ENCODE measurements at places on chromosomes 12 and 14.

GRCh38 chr14:56131004-56131864 is 13.0 kb downstream of the PELI2 start:
- DNase-seq, result no peak

DNA sequence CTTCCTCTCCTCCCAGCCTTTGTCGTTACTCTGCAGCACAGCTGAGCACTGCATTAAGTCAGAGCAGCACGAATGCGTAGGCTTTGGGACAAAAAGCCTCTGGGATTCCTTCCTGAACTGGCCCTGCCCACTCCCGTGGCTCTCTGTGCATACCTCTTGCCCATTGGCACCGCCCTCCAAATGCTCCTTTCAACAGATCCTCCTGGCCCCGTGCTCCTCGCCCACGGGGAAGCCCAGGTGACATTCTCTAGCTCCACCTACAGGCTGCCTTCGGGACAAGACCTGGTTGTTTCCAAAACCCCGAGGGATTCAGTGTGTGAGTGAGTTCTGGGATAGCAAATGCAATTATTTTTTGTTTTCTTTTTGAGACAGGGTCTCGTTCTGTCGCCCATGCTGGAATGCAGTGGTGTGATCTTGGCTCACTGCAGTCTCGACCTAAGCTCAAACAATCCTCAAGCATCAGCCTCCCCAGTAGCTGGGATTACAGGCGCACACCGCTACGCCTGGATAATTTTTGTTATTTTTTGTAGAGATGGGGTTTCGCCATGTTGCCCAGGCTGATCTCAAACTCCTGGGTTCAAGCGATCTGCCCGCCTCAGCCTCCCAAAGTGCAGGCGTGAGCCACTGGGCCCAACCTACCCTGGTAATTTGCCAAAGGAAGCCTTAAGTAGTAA is 17.9 kb upstream of the TDRD9 start:
- peak; percentile 66 for DNase-seq

DNA sequence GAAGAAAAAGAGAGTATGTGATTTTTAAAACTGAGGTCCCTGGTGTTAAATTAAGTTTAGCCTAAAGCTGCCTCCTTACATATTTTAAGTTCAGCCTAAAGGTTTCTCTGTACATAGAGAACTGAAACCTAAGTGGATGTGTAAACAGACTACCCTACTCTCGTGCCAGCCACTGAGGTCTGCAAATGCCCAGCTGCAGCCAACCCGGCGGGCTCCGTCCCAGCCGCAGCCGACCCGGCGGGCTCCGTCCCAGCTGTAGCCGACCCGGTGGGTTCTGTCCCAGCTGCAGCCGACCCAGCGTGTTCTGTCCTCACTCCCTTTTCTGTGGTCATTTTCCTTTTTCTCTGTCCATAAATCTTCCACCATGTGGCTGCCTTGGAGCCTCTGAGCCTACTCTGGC is 97.2 kb upstream of the SFSWAP start:
- DNase-seq, result no peak

DNA sequence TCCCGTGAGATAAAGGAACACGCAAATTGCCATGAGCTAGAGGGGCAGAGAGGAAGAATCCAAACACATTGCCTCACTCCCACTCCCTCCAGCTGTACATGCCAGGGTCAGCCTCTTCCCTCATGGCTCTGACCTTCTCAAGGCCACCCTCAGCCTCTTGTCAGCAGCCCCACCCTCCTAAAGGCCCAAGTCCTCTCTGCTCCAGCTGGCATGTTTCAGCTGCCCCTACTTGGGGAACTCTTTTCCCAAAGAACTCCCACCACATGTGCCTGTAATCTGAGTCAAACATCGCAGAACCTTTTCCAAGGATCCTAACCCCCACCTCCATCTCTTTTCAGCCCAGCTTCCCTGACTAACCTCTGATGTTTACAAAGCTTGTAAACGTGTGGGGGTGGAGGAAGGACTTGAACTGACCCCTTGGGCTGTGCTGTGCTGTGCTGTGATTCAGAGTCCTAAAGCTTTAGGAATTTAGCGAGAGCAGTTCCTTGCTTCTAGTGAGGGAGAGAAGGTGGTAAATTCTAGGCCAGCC is 7.3 kb upstream of the CACNB3 start:
- peak; percentile 88 for DNase-seq

DNA sequence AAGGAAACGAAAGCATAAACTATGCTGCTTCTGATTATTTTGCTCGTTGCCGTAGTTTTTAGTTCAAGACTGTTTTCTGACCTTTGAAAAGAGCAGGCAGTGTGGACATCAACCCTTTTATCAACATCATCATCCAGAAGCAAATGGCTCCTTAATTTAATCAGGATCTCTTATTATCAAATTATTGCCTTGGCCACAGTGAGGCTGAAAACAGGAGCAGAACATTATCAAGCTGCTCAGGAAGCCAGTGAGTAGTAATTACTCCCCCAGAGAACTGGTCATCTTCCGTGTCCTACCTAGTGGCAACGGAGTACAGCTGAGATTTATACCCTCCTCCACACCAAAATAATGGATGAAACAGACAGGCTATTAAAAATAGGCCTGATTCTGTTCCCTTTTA is 2.2 kb upstream of the DIABLO start:
- no peak for DNase-seq

GRCh38 chr14:65170318-65170717 is 68.0 kb upstream of the MAX start:
- no peak for DNase-seq

GRCh38 chr12:130849561-130850417 is 10.7 kb upstream of the STX2 start:
- DNase-seq, result no peak

GRCh38 chr14:80354860-80355581 is 143.7 kb upstream of the DIO2 start:
- DNase-seq, result no peak

Data from HFFc6 (cell line).